ENCODE measurements at places on chromosomes 1 and 21.

DNA sequence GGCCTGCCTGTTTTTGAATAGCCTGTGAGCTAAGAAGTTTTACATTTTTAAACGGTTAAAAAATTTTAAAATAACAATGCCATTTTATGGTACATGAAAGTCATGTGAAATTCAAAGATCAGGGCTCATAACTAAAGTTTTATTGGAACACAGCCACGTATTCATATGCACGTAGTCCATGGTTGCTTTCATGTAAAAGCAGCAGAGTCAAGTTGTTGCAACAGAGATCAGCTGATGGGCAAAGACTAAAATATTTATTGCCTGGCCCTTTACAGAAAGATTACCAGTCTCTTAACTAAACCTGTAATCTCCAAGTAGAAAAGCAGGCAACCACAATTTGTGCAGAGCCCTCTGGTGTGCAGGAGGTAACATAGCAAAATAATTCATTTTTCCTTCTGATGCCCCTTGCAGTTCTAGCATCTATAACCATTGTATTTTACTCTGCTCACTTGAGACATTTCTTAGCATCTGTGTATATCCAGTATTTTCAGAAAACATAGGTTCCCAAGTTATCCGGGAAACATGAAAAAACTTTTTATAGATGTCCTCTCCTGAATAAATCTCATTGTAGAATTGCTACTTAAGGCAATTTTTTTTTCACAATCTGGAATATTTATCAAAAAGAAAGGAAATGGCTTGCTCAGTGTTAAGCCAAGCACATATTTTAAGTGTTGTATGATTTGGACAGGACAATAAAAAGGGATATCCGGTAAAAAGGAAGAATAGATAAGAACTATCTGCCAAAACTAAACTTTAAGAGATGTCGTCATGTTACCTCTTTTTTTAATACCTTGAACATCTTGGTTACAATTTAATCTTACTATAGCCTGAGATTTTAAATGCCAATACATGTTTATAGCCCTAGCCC lies 430.8 kb downstream of the PLPP3 start:
- DNase-seq = no peak

DNA sequence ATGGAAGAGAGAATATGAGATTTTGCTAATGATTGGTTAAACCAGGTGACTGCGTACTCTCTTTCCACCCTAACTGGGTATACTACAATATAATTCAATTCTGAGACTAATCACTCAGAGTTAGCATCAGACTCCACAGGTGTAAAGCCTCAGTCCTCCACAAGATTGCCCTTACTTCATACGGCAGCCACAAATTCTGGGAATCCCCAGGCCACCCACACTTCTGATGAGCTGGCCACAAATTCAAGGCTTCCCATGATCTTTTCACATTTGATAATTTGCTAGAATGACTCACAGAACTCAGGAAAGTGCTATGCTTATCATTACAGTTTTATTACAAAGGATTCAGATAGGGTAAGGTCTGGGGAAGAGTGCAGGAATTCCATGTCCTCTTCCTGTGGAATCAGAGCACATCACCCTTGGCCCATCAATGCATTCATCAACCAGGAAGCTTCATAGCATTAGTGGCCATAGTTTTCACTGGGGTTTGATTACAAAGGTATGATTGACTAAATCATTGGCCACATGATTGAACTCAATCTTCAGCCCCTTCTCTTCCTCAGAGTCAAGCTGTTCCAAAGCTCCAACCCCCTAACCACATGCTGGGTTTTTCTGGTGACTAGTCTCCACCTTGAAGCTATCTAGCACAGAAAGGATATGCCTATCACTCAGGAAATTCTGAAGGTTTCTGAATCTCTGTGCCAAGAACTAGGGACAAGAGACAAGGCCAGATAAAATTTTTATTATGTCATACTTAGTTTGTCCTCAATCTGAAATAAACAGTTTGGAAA lies 131.7 kb downstream of the HHIPL2 start:
- no peak for DNase-seq

DNA sequence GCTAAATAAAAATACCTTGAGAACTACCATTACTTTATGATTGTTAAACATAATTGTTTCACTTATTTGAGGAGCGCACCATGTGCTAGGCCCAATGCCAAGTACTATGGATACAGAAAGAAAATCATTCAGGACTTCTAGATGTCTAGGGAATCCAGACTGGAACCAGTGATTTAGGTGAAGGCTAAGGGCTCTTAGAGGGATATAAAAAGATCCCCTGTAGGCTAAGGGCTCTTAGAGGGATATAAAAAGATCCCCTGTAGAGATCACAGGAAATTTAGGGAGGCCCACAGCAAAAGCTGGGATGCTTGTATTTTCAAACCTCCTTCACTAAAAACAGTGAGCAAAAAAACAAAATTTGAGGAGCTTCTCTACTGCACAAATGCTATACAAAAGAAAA lies 6.7 kb downstream of the TOR1AIP2 start:
- no peak for DNase-seq

GRCh38 chr21:45594721-45595489 lies 48.6 kb upstream of the PCBP3 start:
- DNase-seq = no peak

DNA sequence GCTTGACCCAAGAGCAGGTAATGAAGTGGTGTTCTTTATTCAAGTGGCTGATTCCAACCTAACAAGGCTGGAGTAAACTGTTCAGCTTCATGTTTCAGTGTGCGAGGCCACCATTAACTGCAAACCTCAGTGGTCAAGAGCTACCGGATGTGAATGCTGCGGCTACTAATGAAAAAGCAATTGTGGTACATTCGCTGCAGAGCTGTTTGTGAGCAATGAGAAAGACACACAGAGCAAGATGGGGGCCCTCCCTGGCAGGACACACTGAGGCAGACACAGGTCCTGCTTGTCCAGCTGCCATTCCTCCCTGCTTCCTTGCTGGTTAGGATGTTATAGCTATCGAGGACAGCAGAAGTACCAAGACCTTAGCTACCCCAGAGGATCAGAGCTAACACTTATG lies 26.1 kb downstream of the SYF2 start:
- DNase-seq = no peak

DNA sequence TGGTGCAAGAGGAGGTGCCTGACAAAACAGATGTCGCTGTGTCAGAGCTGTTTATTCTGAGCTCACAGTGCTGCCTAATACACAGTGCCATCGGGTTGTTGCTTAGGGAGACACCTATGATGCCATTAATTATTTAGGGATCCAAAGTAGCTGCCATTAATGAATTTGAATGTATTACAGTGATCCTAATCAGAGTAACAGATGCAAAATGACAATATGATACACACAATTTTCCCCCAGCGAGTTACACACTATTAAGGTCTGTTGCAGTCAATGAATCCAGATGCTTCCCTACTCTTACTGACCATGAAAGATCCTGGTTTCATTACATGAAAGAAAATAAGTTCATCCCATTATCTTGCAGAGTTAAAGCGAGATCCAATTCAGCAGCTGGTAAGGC lies 91.3 kb downstream of the RWDD3 start:
- DNase-seq = no peak

DNA sequence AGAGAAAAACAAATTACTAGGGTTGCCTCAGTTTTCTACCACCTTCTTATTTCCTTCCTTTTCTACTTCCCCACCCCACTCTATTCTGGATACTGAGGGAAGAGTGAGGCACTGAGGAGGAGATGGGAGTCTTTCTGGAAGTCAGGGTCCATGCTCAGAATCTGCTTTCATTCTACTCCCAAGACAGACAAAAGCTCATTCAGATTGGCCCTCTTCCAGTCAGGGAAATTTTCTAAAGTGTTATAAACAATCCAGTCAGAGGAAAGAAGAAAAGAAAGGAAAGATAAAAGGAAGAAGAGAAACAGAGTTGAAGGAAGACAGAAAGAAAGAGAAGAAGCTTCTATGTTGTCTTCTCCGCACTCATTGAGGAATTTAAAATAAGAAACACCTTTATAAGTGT lies 228.6 kb downstream of the COP1 start:
- DNase-seq = no peak

GRCh38 chr1:80282536-80282935 lies 1276.0 kb upstream of the ADGRL4 start:
- no peak for DNase-seq

- DNase-seq = no peak
Observed at GRCh38 chr1:78303620-78304019, 187.2 kb upstream of the PTGFR start.

DNA sequence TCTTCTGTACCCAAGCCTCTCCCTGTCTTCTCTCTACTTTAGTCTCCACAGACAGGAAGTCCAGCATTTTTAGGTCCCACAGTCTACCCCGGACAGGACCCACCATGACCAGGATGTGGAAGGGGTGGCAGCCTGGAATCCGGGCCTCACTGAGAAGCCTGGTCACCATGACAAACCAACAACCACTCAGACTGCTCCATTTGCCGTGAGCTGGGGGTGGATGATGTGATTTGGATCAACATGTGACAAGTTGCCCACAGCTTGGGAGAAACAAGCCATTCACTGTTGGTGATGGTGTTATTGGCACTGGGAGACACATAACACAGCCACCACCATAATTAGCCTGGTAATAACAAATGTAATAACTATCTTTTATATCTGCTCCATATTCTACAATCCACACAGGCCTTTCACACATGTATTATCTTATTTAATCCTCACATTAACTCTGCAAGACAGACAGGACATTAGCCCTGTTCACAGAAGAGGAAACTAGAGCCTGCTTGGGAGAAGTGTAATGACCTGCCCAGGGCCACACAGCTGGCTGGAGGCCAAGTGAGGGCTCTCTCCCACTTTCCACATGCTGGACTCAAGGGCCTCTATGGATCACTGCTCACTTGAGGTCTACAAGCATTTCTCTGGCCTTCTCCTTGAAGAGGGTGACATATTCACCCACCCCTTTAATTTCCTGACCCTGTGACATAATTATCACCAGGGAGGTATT lies 22.9 kb downstream of the MEF2D start:
- DNase-seq = peak; percentile 42

DNA sequence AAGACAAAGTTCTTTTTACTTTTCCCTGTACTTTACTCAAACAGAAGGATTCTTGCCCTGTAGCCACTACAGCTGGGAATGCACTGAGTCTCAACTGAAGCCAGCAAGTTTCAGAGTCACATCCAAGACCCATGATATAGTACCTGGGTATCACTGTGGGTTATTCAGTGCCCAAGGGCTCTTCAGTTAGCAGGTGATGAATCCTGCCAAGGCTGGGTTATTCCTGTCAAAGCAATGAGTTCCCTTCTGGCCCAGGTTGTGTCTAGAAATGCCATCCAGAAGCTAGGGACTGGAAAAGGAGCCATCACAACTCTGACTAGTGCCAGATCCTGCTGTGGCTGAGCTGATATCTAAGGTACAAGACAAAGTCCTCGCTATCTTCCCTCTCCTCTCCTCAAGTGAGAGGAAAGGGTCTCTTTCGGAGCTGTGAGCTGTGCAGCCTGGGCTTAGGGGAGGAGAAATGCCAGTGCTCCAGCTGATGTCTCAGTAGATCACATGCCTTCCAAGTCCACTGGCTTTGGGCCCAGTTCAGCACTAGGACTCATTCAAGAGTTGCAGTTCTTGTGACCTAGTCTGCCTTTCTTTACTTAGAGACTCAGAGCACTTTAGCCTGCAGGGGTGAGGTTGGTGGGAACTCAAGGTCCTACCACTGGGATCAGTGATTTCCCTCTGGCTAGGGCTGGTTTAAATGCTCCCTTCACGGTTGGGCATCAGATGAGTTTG lies 369.4 kb downstream of the TBX15 start:
- DNase-seq = no peak

GRCh38 chr1:179043907-179044306 lies 18.2 kb downstream of the FAM20B start:
- DNase-seq = no peak

DNA sequence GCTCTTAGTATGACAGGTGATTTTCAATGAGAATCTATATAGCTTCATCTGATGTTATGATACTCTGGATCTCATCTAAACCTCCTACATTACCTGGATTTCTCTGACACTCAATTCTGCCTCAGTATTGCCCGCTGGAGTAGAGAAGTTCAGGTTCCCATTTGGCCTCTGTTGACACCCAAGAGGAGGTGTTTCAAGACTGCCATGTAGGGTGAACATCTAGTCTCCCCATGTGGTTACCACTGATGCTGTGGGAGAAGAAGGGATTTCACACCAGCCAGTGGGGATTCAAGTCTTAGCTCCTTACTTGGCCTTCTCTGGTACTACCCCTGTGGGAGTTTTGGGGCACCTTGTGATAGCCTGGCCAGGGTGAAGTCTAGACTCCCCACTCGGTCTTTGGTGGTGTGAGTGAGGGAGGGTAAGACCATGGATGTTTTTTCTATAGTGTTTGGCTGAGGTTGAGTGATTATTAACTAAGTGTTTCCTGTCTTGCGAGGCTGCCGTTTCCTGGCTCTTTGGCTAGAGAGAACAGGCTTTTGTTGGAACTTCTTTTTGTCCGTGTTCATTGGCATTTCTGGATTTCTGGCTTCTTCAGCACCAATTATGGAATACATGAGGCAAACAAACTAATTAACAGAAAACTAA lies 90.7 kb downstream of the RHOU start:
- DNase-seq = no peak

DNA sequence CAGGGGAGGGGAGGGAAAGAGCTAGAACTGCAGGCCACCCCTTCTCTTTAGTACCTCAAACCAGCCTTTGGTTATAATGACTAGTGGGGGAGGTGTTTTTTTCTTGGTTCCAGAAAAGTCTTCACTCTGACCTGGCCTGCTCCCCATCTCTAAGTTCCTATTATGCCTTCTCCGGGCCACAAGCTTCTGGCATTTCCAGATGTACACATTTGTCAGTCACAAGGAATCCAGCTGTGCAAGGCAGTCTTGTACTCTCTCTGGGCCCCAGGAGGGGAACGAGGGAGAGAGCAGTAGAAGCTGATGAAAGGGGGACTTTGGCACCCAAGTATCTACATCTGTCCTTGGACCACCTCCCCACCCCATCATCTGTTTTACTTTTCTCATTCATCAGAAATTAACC lies 2.7 kb upstream of the FALEC start:
- no peak for DNase-seq

DNA sequence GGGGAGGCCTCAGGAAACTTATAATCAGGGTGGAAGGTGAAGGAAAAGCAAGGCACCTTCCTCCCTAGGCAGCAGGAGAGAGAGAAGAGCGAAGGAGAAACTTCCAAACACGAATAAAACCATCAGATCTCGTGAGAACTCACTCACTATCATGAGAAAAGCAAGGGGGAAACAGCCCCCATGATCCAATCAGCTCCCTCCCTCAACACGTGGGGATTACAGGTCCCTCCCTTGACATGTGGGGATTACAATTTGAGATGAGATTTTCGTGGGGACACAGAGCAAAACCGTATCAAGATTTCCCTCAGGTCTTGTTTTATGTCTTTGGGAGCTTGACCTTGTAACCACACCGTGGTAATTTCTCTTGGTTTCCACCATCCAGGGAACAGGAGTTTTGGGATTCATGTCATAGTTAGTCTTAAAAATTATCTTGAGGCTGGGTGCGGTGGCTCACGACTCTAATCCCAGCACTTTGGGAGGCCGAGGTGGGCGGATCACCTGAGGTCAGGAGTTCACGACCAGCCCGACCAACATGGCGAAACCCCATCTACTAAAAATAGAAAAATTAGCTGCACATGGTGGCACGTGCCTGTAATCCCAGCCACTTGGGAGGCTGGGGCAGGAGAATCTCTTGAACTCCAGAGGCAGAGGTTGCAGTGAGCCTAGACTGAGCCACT lies 47.2 kb upstream of the NBPF3 start:
- DNase-seq = no peak
